ENCODE measurements at places on chromosomes 7 and 10.

DNA sequence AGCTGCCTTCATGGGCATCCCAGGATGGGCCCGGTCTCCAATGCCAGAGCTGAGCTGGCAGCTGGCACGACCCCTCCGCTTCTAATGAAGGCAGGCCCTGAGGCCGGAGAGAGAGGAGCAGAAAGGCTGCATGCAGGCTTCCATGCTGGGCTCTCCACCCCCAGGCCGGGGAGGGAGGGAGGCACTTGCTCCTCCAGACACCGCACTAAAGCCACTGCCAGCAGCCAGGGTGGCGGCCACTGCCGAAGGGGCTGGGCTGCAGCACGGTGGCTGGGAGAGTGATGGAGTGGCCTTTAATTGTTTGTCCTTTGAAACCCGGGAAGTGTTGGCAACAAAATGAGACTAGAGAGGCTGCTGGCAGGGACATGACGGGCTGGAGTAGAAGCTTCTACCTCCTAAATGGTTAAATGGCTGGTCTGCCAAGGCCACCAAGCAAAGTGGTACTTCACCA, 236.5 kb downstream of the SKAP2 start:
- no peak for DNase-seq

DNA sequence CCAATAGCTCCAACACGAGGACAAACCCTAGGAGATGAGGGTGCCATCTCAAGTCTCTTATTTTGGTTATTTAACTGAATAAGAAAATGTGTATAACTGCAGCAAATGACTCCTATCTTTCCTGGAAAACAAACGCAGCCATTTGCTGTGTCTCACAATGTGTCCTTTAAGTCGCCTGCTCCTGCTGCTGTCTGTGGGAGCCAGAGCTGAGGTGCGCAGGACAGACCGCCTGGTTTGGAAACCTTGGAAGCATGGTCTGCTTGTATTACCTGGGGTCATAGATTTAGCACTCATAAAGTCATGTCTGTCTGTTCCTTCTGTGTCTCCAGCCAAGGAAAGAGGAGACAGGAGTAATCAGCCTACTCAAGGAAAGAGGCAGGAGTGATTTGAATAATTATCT, 760.2 kb downstream of the GRID1 start:
- no peak for DNase-seq

DNA sequence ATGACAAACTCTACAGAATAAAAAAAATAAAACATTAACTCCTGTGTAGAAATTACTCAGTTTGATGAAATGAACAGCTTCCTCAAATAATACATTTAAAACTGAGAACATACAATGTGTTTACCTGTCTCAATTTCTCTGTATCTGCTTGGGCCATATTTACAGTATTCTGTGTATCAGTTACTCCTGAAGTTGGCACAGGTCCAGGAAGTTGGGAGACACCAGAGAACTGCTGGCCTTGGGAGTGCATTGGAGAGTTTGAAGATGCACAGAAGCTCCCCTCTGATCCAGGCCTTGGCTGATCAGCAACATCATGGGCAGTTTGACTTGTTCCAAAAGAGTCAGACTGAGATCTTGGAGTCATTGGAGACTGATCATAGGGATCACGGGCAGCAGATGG, 155.1 kb downstream of the GALNT11 start:
- DNase-seq: no peak

DNA sequence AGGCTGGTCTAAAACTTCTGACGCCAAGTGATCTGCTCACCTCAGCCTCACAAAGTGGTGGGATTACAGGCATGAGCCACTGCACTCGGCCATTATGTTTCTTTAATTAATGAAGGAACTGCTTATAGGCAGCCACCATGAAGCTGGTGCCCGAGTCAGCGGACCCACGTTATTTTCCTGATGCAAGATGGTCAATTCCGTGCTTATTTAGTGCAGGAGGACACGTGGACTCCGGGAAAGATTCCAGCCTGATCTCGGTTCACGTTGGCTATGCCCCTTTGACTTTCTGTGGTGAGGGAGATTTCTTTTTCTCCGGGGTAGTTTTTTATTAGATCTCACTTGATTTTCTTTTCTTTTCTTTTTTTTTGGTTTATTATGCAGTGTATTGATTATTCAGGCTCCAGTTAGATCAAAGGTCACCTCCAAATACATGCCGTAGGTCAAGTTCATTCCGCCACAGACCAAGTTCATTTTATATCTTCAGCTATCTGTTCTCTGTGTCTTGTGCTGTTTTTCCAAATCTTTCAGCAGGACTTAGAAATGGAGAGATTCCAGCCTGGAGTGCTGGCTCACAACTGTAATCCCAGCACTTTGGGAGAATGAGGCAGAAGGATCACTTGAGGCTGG, 8.3 kb downstream of the CAMK1D start:
- no peak for DNase-seq

- DNase-seq: no peak
These were observed 205.8 kb downstream of the FRMD4A start for GRCh38 chr10:14124941-14125340.

GRCh38 chr7:47557694-47558670, 23.9 kb downstream of the TNS3 start:
- no peak for DNase-seq

DNA sequence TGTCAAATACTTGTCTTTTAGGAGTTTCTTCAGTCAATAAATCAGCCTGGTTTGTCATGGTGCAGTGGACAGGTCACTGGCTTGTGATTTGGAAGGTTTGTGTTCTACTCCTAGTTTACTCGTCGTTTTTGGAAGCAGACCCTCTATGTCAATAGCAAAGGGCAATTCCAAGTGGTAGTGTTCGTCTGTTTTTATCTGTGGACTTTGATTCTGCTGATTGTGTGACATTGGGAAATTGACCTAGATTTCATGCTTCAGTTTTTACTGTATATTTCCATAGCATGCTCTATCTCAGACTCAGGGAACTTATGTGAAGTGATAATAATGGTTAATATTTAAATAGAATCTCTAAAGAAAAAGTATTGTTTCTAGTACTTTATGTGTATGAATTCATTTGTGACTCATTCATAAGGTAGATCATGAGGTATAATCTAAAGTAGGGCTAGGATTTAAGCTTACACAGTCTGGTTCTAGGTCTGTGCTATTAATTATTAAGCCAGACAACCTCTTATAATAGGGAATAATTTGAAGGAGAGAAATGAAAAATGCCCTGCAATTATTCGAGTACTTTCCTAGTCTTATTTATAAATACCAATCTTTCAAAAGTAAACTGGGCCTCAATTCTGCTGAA, 198.1 kb downstream of the REEP3 start:
- DNase-seq: no peak

- no peak for DNase-seq
These were observed 183.4 kb downstream of the SORCS3 start for GRCh38 chr10:104824380-104825006.

- no peak for DNase-seq
These were observed 154.8 kb upstream of the LAMB4 start for GRCh38 chr7:108285003-108285368.

DNA sequence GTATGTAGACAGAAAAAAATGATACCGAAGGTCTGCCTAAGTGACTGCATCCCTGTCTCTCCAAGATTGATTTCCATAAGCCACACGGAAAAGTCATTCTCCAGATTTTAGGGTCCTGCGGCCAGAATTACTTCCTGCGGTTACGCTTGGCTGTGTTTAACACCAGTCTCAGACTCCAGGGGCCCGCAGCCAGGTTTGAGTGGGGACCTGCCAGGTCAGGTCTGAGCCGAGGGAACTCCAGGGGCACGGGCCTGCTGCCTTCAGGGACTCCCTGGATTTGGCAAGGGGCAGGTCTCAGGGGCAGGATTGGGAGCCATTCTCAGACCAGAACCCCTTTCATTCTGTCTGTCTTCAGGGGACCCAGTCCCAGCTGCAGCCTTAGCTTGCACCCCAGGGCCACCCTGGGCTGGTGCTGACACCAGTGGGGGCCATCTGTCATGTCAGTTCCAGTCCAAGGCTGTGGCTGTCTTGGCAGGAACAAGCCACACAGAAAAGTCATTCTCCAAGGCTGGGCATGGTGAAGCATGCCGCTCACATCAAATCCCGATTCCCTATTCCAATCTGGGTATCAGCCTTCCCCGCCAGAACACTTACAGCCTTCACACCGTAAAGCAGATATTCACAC, 39.0 kb downstream of the TMEM120A start:
- DNase-seq: no peak

- DNase-seq: no peak
These were observed 4.8 kb downstream of the FBH1 start for GRCh38 chr10:5894873-5895272.

GRCh38 chr7:139099172-139099947, 10.2 kb downstream of the ZC3HAV1 start:
- DNase-seq: no peak

DNA sequence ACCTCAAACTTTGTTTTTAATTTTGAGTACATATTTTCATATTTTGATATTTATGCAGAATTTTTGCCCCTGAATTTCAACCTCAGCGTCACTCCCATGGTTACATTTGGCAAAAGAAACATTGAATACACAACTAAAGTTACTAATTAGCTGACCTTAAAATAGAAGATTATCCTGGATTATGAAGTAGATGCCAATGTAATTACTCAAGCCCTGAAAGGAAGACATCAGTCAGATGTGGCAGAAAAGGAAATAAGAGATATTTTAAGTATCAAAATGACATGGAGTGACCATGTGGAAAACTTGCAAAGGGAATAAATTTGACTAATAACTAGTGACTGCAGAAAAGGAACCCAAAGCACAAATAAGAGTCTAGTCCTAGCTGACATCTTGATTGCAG, 701.3 kb upstream of the KCND2 start:
- no peak for DNase-seq

GRCh38 chr10:45040921-45041542, 40.3 kb downstream of the ZNF22 start:
- DNase-seq: no peak

- DNase-seq: no peak
These were observed 46.7 kb downstream of the PKD1L1 start for GRCh38 chr7:47901542-47901941.

DNA sequence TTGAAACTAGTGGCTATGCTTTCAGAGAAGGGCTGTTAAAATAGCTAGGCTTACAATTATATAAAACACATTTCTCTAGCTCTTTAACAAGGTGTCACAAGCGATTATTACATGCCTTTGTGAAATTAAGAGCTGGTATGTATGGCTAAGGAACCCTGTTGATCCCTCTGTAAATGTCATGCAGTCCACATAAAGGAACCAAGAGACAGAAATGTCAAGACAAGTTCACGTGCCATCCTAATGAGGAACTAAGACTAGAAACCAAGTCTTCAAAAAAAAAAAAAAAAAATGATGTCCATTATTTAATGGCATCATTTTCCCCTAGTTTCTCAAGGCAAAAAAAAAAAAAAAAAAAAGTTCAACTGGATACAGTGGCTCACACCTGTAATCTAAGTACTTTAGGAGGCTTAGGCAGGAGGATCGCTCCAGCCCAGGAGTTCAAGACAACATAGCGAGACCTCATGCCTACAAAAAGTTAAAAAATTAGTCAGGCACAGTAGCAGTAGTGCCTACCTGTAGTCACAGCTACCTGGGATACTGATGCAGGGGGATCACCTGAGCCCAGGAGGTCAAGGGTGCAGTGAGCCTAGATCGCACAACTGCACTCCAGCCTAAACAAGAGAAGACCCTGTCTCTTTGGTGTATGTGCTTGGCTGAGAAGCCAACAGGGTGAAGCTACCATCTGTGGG, 63.4 kb downstream of the SRPK2 start:
- no peak for DNase-seq

GRCh38 chr10:100339236-100339635, 7.8 kb upstream of the SCD start:
- no peak for DNase-seq

DNA sequence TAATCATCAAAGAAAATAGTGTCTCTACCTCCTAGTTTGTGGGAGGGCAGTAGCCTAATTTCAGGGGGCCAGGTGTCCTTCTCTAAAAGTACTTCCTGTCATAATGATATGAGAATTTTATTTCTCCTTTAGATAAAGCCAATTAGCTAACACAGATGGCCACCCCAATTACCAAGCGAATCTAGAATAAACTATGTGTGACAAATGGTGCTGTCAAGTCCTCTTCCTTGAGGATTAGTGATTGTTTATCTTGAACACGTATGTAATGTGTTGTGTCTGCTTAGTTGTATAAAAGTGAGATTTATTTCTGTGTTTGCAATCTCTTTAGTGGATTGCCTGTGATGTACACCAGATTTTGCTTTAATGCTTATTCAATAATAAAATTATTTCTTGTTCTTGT, 1120.0 kb downstream of the SORCS1 start:
- no peak for DNase-seq

- DNase-seq: no peak
These were observed 386.6 kb downstream of the KIF20B start for GRCh38 chr10:90088024-90088317.

DNA sequence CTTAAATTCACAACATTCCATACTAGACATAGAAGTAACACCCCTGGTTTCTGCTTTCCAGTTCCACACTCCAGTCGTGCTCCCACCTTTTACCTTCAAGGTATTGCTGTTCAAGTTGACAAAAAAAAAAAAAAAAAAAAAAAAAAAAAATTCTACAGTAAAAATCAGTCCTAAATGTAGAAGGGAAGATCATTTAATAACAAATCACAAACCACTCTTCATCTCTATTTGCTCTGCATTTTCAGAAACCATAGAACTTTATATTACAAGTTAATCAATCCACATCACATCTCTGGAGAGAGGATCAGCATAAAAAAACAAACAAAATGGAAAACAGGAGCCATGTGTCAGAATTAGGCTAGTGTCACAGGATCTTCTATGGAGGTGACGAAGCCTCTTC, 206.3 kb upstream of the KLF14 start:
- no peak for DNase-seq

- no peak for DNase-seq
These were observed 54.0 kb upstream of the TMEM229A start for GRCh38 chr7:124086843-124087242.

GRCh38 chr7:29471444-29472138, 92.0 kb upstream of the PRR15 start:
- DNase-seq: no peak

- DNase-seq: no peak
These were observed 52.7 kb upstream of the PRSS1 start for GRCh38 chr7:142696456-142697179.

DNA sequence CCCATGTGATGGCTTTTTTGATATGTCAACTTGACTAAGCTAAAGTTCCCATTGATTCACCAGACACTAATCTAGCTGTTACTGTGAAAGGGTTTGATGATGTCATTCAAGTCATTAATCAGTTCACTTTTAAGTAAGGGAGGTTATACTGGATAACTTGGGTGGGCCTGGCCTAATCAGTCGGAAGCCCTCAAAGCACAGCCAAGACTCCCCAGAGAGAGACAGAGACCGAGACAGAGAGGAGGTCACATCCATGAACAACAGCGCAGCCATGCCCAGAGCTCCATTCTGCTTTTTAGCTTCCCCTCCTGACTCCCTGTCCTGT, 103.4 kb downstream of the TRIL start:
- no peak for DNase-seq

- no peak for DNase-seq
These were observed 212.4 kb downstream of the CAMK1D start for GRCh38 chr10:12561720-12562119.

GRCh38 chr10:44581996-44582395, 197.1 kb upstream of the CXCL12 start:
- no peak for DNase-seq

All from stimulated activated CD4-positive, alpha-beta T cell treated with anti-CD3 and anti-CD28 coated beads, TNF-alpha, amount 100 ng/mL, for 24 hours (primary cell).